ENCODE measurements at places on chromosomes 4 and X. TPM values are rescaled to one million over a fixed set of nuclear protein-coding genes. Genes with fewer than 3 reads are reported as not detected.

BRS3 gene
- polyA plus RNA-seq = not detected

GASK1B gene
- 22.3 TPM for polyA plus RNA-seq

HSFX3 gene
- polyA plus RNA-seq = not detected

RS1 gene
- polyA plus RNA-seq = not detected

SSX1 gene
- not detected for polyA plus RNA-seq

- no peak for DNase-seq
Measured at GRCh38 chr4:100359441-100359840, 158.4 kb downstream of the EMCN start.

- DNase-seq = no peak
Measured at GRCh38 chr4:97942137-97942536, 201.1 kb downstream of the STPG2 start.

SPANXD gene
- not detected for polyA plus RNA-seq

SULT1B1 gene
- 3.4 TPM for polyA plus RNA-seq

GC gene
- polyA plus RNA-seq = not detected

GRCh38 chr4:39305912-39306677 lies 60.1 kb downstream of the RFC1 start:
- DNase-seq = no peak

DNA sequence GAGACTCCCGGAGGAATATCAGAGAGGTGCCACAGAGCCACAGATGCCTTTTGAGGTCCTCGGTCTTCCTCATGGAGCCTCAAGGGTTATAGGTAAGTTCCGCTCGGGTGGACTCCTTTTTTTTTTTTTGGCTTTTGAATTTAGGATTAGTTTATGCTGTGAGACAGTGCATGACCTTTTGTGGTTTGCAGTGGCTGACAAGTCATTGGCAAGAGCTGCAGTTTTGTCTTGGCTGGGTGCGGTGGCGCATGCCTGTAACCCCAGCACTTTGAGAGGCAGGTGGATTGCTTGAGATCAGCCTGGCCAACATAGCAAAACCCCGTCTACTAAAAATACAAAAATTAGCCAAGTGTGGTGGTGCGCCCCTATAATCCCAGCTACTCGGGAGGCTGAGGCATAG lies 4.5 kb upstream of the GRSF1 start:
- no peak for DNase-seq

DNA sequence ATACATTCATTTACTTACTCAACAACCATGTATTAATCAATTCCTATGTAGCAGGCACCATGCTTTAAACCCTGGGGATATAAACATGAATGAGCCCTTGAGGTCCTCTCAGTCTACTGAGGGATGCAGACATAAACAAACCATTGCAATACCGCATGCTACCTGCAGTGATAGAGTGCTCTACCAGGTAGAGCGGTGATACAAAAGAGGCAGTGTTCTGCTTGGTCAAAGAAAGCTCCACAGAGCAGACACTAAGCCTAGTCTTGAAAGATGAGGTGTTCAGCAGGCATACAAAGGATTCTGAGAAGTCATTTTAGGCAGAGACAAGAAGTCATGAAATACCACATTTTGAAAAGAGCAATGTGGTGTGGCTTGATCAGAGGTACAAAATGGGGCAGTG lies 26.9 kb upstream of the AMOT start:
- DNase-seq = no peak

DNA sequence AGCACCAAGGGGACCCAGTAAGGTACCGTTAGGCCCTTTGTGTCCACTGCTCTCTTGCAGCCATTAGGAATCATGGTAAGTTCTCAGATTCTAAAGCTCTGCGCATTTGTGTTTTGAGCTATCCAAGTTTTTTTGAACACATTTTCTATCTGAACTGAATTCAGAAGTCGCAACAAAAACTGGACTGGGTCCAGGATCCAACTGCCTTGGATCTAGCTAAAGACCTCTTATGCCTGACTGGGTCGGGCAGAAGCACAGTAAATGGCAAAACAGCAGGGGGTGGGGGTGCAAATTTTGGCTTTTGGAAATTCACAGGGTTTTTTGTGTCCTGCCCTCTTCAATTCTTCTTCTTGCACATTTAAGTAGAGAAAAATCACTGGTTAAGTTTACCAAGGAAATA lies 30.0 kb downstream of the RCHY1 start:
- DNase-seq = no peak

- DNase-seq = no peak
Measured at GRCh38 chr4:15654593-15655222, 449 bp downstream of the FBXL5 start.

GRCh38 chrX:276581-277201 lies 4.5 kb upstream of the PLCXD1 start:
- peak; percentile 42 for DNase-seq

RPS6KA6 gene
- not detected for polyA plus RNA-seq

GRCh38 chr4:162804351-162804924 lies 362.3 kb downstream of the NAF1 start:
- DNase-seq = no peak

GRCh38 chr4:159395693-159396092 lies 292.8 kb downstream of the RAPGEF2 start:
- DNase-seq = no peak

TMEM271 gene
- polyA plus RNA-seq = not detected

DNA sequence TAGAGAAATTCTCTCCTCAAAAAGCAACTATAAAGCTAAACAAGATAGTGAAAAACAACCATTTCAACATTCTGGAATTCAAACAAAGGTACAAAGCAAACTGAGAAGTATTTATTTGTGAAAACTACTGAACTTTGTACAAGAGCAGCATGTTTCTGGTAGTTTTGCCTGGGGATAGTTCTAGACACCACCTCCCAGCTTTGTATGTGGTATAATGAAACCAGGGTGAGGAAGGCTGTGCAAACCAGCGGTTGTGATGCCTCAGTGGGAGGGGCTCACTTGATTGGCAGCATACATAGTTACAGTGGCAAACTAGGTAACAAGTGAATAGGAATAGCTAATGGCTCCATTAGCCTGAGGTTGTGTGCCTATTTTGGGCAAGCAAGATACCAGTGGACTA lies 18.6 kb upstream of the FRMD7 start:
- DNase-seq = no peak

- no peak for DNase-seq
Measured at GRCh38 chr4:54066718-54067129, 2.3 kb upstream of the CHIC2 start.

GRCh38 chr4:55343887-55344286 lies 2.2 kb upstream of the SRD5A3 start:
- DNase-seq = no peak

GRCh38 chrX:12360383-12360782 lies 222.1 kb downstream of the FRMPD4 start:
- no peak for DNase-seq

- DNase-seq = no peak
Measured at GRCh38 chr4:173943547-173943946, 339.9 kb downstream of the FBXO8 start.

GNRHR gene
- not detected for polyA plus RNA-seq

FATE1 gene
- not detected for polyA plus RNA-seq

SEPTIN11 gene
- 0.95 TPM for polyA plus RNA-seq

TMEM31 gene
- not detected for polyA plus RNA-seq

KDR gene
- polyA plus RNA-seq = not detected

DNA sequence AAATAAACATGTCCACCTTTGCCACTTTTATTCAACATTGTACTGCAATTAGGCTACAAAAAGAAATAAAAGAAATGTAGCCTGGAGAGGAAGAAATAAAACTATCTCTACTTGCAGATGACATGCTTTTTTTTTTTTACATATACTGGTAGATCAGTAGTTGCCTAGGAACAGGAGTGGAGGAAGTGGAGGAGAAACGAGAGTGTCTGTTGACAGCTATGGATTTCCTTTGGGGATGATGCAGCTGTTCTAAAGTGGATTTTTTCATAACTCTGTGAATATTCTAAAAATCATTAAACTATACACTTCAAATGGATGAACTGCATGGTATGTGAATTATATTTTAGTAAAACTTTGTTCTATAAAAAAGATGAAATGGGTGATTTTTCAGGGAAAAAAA lies 116.4 kb downstream of the ANAPC4 start:
- DNase-seq = no peak

GRCh38 chr4:3022651-3023050 lies 51.7 kb downstream of the HTT-AS start:
- no peak for DNase-seq

SLC2A9 gene
- polyA plus RNA-seq = 34.7 TPM

PARM1 gene
- 0.27 TPM for polyA plus RNA-seq

DNA sequence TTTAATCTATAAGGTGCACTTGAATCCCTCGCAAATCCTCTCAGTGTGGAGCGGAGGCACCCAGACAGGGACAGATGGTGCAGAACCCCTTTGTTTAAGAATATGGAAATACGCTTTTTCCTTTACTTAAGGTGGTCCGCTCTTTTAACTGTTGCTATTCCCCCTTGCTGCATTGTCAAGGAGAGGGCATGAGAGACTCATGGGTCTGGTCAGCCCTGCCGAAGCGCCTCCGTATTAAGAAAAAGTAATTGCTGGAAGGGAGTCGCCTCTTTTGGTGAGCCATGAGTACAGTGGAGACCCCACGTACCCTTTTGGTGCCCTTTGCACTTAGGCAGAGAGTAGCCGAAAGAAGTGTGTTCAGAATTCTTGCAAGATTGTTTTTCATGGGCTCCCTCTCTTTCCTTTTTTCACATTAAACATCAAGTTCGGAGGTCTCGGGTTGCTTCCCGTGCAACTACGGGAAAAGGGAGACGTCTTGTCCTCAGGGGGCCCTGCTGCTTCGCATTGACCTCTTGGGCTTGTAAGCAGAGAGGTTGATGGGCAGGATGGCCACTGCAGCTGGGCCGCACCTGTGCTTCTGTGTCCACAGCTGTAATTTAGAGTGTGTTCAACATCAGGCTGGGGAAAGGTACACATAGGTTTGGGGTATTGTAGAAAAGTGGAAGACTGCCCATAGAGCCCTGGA lies 109.6 kb downstream of the SPRY1 start:
- DNase-seq = no peak

DNA sequence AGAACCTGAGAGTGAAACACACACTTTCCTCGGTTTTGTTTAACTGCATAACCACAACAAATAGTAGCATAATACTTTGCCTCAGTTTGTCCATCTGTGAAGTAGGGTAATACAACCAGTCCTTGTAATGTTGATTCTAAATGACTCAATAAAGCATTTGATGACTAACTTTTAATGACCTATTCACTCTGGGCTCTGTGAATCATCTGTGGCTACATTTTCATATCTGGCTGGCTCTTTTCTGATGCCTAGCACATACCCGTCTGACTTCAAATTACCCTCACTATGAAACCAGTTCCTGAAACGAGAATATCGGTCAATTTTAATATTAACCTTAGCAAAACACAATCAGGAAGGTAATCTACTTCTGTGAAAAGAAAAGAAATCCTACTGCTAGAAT lies 151.0 kb downstream of the SH2D1A start:
- DNase-seq = no peak

GRCh38 chr4:74366367-74366911 lies 1.5 kb downstream of the EREG start:
- peak; percentile 84 for DNase-seq
